ENCODE measurements at places on chromosomes 12 and 14. TPM values are rescaled to one million over a fixed set of nuclear protein-coding genes. Genes with fewer than 3 reads are reported as not detected.
A peak's percentile ranks its signal among the peaks of the same experiment; 100 is the strongest.

Gene DLK1
- 1.7 TPM for total RNA-seq

Gene AKAP3
- 0.72 TPM for total RNA-seq

Gene KRT73
- not detected for total RNA-seq

Gene MMP19
- total RNA-seq = 1.9 TPM

Gene PPFIA2
- 0.46 TPM for total RNA-seq

Gene APOF
- total RNA-seq = 199 TPM

Gene CLEC9A
- total RNA-seq = not detected

Gene TDG
- total RNA-seq = 10.7 TPM

DNA sequence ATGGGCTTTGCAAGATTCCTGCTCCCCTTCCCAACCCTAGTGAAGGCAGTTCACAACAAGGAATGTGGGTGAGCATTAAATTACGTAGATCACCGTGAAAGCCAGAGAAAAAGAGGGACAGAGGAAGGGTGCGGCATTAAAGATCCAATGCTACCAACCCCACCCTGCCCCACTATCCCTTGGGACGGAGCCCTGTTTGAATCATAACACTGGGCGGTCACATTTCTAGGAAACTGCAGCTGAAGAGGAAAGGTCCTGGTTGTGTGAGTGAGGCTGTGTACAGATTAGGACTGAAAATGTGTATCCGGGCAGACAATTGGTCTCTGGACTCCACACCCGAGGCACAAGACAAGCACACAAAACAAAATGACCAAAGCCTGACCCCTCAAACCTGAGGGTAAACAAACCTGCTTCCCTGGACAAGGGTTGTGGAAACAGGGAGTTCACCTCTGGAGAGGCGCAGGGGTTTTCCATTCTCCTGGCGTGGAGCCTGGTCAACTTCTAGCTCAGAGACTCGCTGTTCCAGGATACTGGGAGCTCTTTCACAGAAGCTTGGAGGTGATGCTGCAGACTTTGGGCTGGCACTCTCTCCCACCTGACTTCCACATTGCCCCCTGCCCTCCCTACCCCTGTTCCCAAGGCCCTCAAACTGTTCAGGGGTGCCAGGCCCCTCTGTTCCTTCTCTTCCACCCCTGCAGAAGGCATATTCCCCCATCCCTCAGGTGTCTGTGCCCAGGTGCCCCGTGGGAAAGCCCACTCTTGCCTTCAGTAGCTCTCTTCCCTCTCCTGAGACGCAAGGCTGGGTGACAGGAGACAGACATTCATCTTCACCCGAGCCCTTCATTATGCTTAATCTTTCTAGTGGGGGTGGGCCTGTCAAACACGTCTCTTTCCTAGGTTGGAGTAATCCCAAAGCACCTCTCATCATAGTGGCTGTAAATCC, 16.5 kb downstream of the NINJ2 start:
- peak overlapping the region; percentile 68 for H3K27ac ChIP-seq
- peaks cover 30% of the 10 kb centered on the region for H3K4me1 ChIP-seq
- H3K27me3 ChIP-seq = no peaks in the 10 kb centered on the region
- H3K4me3 ChIP-seq = peak overlapping the region; percentile 8
- DNase-seq = peak; percentile 85
- no peaks in the 10 kb centered on the region for H3K36me3 ChIP-seq

DNA sequence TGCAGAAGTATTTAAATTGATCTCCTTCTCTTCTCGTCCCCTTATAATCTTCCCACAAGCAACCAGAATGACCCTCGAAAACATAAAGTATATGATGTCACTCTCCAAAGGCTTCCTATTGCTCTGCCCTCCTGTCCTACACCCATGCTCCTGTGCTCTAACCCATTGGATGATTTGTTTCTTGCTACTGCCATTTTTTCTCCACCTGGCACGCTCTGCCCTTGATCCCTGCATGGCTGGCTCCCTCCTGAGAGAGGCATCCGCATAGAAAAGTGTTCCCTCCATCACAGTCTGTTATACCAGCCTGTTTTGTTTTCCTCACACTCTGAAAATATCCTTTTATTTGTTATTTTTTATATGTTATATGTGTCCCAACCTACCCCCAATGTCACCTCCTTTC, 19.8 kb downstream of the MYRFL start:
- DNase-seq = no peak
- no peaks in the 10 kb centered on the region for H3K36me3 ChIP-seq
- H3K27ac ChIP-seq = no peak overlapping the region
- no peaks in the 10 kb centered on the region for H3K4me1 ChIP-seq

DNA sequence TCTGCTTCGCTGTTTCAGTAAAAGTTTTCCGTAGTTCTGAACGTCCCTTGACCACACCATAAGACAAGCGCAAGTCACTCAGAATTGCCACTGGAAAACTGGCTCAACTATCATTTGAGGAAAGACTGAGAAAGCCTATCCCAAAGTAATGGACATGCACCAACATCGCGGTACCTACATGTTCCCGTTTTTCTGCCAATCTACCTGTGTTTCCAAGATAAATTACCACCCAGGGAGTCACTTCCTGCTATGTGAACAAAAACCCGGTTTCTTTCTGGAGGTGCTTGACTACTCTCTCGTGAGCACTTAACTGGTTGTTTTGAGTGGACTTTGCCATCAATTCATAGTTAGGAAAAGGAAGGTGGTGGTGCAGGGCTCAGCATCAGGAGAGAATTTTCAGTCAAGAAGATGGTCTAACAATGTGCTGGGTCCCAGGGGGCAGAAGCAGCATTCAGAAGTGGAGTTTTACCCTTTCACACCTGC, 1.4 kb downstream of the EGLN3 start:
- H3K36me3 ChIP-seq = no peaks in the 10 kb centered on the region
- no peak for DNase-seq
- no peaks in the 10 kb centered on the region for H3K27me3 ChIP-seq
- H3K4me3 ChIP-seq = peak overlapping the region; percentile 57

DNA sequence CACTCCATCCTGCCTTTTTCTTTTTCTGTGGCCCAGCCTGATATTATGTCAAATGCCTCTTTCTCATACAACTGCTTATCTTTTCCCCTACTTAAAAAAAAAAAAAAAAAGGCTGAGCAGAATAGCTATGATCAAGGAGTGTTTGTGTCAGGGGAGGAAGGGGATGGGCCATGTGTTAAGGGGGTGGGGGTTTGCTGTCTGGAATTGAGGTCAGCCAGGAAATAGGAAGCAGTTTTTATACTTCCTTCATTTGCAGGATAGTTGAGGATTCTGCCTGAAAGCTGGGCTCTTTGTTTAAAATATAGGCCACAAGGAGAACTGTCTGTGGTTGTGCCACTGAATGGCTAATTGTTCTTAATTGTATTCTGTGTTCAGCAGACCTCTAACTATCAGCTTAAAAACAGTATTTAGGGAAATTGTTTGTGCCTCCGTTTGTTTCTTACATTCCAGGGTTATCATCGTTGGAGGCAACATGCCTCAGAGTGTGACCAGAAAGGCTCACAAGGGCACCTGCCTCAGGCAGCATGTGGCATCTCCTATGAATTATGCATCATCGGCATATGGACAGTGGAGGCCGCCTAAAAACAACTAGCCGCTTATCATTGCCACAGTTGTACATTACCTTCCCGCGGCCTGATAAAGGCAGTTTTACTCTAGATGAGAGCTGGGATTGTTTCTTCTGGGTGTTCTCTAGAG, 96.0 kb downstream of the SRGAP1 start:
- no peaks in the 10 kb centered on the region for H3K4me1 ChIP-seq
- no peak overlapping the region for H3K4me3 ChIP-seq
- H3K36me3 ChIP-seq = no peaks in the 10 kb centered on the region
- no peak for DNase-seq
- no peak overlapping the region for H3K27ac ChIP-seq

GRCh38 chr12:66862356-66862985, 183.6 kb upstream of the GRIP1 start:
- H3K4me1 ChIP-seq = no peaks in the 10 kb centered on the region
- no peak overlapping the region for H3K27ac ChIP-seq
- no peaks in the 10 kb centered on the region for H3K36me3 ChIP-seq
- no peaks in the 10 kb centered on the region for H3K27me3 ChIP-seq
- no peak overlapping the region for H3K4me3 ChIP-seq

GRCh38 chr12:123873793-123874192, 98.8 kb downstream of the CCDC92 start:
- no peaks in the 10 kb centered on the region for H3K4me1 ChIP-seq
- H3K27ac ChIP-seq = no peak overlapping the region
- no peak for DNase-seq
- no peaks in the 10 kb centered on the region for H3K27me3 ChIP-seq

- H3K27me3 ChIP-seq = no peaks in the 10 kb centered on the region
- peaks cover 4% of the 10 kb centered on the region for H3K36me3 ChIP-seq
- DNase-seq = no peak
- no peaks in the 10 kb centered on the region for H3K4me1 ChIP-seq
These were observed 263.9 kb upstream of the RGS6 start for GRCh38 chr14:71668186-71668912.

DNA sequence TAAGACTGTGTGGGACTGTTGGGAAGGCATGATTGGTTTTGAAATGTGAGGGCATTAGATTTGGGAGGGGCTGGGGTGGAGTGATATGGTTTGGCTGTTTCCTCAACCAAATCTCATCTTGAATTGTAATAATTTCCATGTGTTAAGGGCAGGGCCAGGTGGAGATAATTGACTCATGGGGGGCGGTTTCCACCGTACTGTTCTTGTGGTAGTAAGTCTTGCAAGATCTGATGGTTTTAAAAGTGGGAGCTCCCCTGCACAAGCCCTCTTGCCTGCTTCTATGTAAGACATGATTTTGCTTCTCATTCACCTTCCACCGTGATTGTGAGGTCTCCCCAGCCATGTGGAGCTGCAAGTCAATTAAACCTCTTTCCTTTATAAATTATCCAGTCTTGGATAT, 76.6 kb upstream of the PPFIA2 start:
- DNase-seq = no peak
- no peaks in the 10 kb centered on the region for H3K4me1 ChIP-seq
- no peak overlapping the region for H3K27ac ChIP-seq
- H3K27me3 ChIP-seq = no peaks in the 10 kb centered on the region

DNA sequence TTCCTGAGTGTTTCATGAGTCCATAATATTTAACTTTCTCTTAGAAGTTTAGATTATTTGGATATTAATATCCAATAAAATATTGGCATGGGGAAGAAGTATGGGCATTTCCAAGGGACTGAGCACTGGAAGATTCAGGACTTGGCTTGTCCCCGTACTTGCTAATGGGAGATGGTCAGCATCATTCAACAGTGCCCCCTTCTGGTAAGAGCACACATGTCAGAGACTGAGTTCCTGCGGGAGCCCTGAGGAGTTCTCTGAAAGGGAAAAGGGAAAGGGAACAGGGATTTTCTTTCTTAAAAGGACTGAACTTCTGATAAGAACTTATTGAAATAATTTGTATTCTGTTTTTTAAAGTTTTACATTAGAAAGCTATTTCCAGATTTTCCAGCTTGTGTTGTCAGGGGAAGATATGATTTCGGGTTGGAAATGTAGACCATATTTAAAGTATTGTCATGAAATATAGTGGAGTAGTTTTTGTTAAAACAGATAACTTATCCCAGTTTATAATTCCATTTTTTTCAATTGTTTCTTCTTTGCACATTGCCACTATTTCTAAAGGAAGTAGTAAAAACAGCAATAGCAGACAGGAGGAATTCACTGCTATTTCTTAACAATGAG, 59.8 kb upstream of the C12orf71 start:
- H3K27me3 ChIP-seq = no peaks in the 10 kb centered on the region
- H3K27ac ChIP-seq = no peak overlapping the region
- H3K36me3 ChIP-seq = no peaks in the 10 kb centered on the region

GRCh38 chr14:59055439-59056045, 132.9 kb upstream of the DAAM1 start:
- no peak overlapping the region for H3K4me3 ChIP-seq
- no peak for DNase-seq
- H3K36me3 ChIP-seq = no peaks in the 10 kb centered on the region

DNA sequence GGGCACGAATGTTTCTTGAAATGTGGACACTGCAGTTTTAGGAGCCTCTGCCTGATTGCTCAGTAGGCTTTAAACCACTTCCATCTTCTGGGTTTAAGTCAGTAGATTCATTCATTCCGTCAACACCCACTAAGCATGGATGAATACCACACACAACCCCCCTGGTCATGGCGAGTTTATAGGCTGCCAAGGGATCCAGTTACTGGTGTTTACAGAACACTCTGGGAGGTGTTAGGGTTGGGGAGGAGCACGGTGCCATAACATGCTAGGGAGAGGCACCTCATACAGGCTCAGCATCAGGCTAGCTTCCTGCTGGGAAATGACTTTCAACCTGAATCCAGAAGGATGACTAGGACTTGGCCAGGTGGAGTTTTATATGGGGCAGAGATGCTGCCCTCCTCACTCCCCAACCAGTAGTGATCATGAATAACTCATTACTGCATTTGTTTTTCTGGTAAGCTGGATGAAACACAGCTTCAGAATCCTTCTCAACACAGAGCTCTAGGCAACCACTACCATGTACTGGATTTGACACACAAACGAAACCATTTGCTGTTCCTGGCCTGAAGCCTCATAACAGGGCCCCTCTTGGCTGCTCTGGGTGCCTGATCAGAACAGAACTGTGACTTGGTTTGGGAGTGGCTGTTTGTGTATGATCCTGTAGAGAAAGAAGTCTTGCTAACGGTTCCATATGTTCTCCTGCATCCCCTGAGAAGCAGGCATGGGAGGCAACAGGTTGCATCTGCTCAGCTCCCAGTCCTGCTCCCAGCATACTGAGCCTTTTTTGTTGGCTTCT, 47.9 kb downstream of the FBXW8 start:
- H3K27ac ChIP-seq = no peak overlapping the region
- DNase-seq = no peak
- no peaks in the 10 kb centered on the region for H3K36me3 ChIP-seq
- H3K27me3 ChIP-seq = no peaks in the 10 kb centered on the region

GRCh38 chr12:31524791-31525495, 66.0 kb downstream of the DENND5B start:
- peaks cover 2% of the 10 kb centered on the region for H3K4me1 ChIP-seq
- H3K4me3 ChIP-seq = no peak overlapping the region
- H3K27me3 ChIP-seq = no peaks in the 10 kb centered on the region
- no peak for DNase-seq

GRCh38 chr12:46227616-46228015, 41.2 kb downstream of the SLC38A1 start:
- no peak overlapping the region for H3K4me3 ChIP-seq
- no peak overlapping the region for H3K27ac ChIP-seq
- no peaks in the 10 kb centered on the region for H3K36me3 ChIP-seq
- DNase-seq = no peak

DNA sequence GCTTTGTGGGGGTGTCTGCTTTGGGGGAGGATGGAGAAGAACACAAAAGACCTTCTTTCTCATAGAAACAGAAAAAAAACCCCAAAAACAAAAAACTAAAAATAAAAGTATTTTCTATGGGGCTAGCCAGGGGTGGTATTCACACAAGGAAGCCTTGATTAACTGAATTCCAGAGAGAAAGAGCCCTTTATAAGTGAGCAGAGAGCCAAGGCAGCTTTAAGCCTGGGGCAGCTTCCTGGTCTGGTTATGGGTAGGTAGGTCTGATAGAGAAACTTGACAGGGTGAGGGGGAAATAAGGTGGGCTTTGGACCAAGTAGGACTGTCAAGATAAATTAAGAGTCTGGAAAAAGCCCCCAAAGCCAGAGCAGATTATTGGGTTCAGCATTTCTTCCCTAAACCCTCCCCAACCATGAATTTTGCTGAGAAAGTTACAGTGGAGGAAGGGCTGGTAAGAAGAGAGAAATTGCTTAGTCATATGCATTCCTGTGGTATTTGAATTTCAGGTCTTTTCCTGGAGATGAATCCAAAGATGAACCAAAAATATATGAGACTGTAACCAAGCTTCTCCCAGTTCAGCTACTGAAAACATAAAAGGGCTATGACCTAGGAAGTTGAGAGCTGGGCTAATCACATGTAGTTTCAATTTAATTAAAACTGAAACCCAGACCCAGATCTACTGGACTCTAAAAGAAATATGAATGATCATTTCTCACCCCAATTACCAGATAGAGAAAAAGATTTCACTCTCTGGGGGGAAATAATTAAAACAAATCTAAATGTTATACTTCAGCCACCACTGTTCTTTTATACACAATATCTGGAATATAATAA, 144.8 kb downstream of the TBC1D30 start:
- H3K27ac ChIP-seq = no peak overlapping the region
- DNase-seq = no peak
- no peaks in the 10 kb centered on the region for H3K27me3 ChIP-seq
- no peak overlapping the region for H3K4me3 ChIP-seq
- no peaks in the 10 kb centered on the region for H3K36me3 ChIP-seq
